Hematopoietic multipotent progenitor cell treated with erythropoietin and hydrocortisone succinate and interleukin-3 and kit ligand, for 8 days (in vitro differentiated cells): ENCODE measurements at places on chromosomes 12 and 14.

GRCh38 chr12:56001487-56002100 lies 4.5 kb downstream of the SUOX start:
- DNase-seq, result no peak

GRCh38 chr12:1330477-1330827 lies 263.9 kb downstream of the FBXL14 start:
- DNase-seq, result peak; percentile 59

DNA sequence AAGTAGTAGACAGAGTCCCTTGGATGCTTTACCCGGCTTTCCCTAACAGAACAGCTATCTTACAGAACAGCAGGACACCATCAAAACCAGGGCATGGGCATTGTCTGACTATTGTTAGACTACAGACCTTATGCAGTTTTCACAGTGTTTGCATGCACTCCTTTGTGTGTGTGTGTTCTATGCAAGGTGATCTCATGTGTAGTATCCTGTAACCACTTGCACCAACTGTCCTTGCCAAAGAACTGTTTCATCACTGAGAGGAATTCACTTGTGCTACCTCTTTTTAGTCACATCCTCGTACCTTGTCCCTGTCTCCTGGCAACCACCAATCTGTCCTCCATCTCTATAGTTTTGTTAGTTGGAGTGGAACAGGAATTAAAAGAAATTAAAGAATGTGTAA lies 183.6 kb upstream of the PZP start:
- DNase-seq, result no peak

DNA sequence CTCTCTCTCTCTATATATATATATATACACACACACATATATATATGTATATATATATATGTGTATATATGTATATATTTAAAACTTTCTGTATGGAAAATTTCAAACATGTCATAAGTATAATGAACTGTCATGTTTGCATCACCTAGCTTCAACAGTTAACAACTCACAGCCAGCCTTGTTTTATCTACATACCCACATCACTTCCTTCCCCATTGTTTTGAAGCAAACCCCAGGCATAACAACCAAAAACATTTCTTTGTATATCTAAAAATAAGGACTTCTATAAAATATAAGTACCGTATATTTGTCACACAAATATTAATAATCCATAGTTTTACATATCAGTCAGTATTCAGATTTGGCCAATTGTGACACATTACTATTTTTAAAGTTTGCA lies 57.4 kb downstream of the PAPOLA start:
- DNase-seq, result peak; percentile 36

- no peak for DNase-seq
Observed at GRCh38 chr14:55441286-55441685, 870 bp upstream of the TBPL2 start.

- peak; percentile 42 for DNase-seq
Observed at GRCh38 chr12:75480469-75480949, at the start of gene GLIPR1. Gene GLIPR1, plus strand, starts transcription at chr12:75480755. Its CDS starts 126 bp downstream, at chr12:75480881.

GRCh38 chr14:103030741-103031565 lies 26.4 kb downstream of the CDC42BPB start:
- no peak for DNase-seq

- no peak for DNase-seq
Observed at GRCh38 chr14:61625165-61625564, 70.1 kb upstream of the HIF1A start.

DNA sequence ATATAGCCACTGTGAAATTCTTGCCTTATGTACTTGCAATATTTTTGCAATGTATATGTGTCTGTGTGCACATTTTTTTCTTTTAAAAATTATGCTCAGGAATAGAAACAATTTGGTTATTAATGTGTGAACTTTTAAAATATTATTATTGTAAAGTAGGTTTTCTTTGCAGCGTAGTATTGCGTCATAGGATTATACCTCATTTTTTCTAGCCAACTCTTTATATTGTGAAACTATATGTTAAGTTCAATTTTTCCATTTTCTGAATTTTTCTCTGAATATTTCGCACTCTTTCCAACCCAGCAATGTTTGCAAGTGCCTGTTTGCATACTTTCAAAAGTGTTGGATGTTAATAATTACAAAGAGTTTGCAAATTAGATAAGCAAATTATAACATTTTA lies 471.6 kb upstream of the LMO3 start:
- no peak for DNase-seq

GRCh38 chr12:123187637-123188036 lies 36.7 kb upstream of the PITPNM2 start:
- DNase-seq, result no peak
